Left renal pelvis (tissue), 4 donors: ENCODE measurements at places on chromosomes 2 and 18.
A peak's percentile ranks its signal among the peaks of the same experiment; 100 is the strongest.

GRCh38 chr2:188675391-188676009, 298.7 kb upstream of the COL3A1 start:
- no peak for DNase-seq

DNA sequence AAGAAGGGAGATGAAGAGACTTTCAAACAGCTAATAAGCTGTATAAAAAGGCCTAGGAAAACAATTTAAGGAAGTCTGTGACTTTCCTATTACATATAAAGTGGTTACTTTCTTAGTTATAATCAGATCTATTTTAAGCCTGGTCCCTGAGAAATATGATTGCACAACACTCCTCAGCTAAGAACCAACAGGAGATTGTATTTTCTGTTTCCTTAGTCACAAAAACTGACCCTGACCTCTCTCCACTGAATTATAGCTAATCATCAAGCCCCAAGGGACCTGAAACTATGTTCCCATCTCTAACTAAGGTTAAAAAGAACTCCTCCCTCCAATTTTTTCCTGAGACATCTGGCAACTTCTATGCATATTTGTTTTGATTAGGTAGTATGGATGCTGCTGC, 106.9 kb downstream of the ROCK1 start:
- DNase-seq, result peak; percentile 7

DNA sequence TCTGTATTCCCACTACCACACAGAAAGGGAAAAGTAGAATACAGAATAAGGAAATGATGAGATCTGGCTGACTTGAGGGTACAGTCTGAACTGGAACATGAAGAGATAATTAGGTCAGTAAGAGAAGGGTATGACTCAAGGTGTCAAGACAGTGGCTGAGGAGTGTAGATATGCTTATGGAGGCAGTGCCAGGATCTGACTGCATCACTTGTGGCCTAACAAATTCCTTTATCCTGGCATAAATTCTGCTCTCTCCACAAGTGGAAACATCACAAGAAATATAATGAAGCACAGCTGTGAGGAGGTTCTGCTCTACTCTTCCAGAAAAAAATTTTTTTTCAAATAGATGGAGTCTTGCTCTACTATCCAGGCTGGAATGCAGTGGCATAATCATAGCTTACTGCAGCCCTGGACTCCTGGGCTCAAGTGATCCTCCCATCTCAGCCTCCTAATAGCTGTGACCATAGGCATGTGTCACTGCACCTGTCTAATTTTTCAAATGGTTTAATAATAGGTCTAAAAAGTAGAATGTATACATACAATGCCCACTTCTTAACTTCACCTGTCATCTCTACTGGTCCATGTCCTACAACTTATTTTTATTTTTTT, 85.3 kb downstream of the C2orf74 start:
- DNase-seq, result no peak

GRCh38 chr2:1665761-1666505, 78.4 kb downstream of the PXDN start:
- DNase-seq, result no peak

- peak; percentile 41 for DNase-seq
Measured at GRCh38 chr2:170770008-170770605, at the start of gene ERICH2. TSS of gene ERICH2 (plus strand) at chr2:170770378. CDS start at chr2:170770682, 304 bp downstream.

GRCh38 chr18:45608400-45608799, 6.9 kb upstream of the SLC14A2 start:
- DNase-seq, result no peak

GRCh38 chr2:219687272-219687671, 59.8 kb downstream of the SLC4A3 start:
- DNase-seq, result no peak

GRCh38 chr2:46394649-46395510, 84.5 kb upstream of the TMEM247 start:
- no peak for DNase-seq

- DNase-seq, result no peak
Measured at GRCh38 chr2:231673348-231673770, 35.0 kb upstream of the PTMA start.

GRCh38 chr2:196742216-196742615, 57.3 kb downstream of the GTF3C3 start:
- no peak for DNase-seq

GRCh38 chr2:224223851-224224555, 177.9 kb downstream of the FAM124B start:
- DNase-seq, result no peak
